ENCODE measurements at places on chromosomes 7 and 10.
A peak's percentile ranks its signal among the peaks of the same experiment; 100 is the strongest.

DNA sequence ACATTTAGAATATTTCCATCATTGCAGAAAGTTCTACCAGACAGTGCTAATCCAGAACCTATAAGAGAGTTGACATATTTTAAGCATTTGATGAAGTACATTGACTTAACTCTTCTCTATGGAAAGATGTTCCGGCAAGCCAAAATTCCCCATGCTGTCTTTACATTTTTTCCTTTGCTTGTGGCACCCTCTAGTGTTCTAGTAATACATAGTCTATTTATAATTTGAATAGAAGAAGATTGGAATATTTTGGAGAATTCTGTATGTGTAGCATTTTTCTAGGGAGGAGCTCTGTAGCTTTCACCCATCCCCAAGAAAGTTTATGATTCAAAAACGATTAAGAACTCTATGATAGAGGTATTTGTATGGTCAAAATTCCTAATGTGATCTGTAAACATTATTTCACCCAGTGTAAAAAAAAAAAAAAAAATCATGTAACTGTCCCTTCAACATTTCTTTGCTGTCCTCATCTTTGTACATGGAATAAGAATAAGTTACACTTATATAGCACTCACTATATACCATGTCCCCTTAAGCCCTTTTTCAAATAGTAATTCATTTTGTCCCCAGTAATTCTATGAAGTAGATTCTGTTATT is 33.2 kb downstream of the NRF1 start:
- DNase-seq: peak; percentile 64

- no peak for DNase-seq
Measured at GRCh38 chr10:131093795-131094366, 217.6 kb downstream of the TCERG1L start.

DNA sequence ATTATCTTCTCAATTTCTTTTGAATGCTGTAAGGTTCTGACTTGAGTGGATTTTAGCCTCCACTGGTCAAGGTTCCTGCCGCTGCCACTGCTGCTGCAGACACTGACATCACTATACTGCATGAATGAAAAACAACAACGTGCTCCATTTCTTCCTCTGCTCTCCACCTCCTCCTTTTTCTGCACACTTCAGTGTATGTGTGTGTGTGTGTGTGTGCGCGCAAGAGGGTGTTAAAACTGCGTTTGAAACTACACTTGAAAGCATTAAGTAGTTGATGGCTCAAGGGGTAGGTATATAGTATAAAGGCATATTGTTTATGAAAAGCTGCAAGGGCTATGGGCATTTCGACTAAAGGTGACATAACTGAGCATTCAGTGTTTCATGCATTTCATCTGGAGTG is 3.5 kb downstream of the GLCCI1 start:
- no peak for DNase-seq

DNA sequence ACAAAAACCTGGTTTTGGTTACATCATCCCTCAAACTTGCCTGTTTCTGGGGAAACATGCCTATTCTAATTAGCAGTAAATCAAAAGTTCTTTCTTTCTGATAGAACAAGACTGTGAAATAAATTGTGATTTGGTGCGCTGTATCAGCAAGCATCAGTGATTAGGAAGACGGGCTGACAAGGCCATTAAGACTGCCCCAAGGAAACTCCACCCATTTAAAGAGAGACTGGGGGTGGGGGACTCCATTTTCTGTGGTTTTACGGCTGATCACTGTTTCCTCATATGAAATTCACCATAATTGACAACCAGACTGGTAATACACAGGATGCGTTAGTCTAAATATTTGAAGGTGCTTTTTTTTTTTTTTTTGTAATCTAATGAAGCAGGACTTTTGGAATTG is 68.7 kb downstream of the MBL2 start:
- peak; percentile 11 for DNase-seq

Data from EH (cell line).